ENCODE measurements at places on chromosomes 4 and X.

GRCh38 chr4:38166082-38166481 lies 205.9 kb downstream of the PTTG2 start:
- no peak for DNase-seq

DNA sequence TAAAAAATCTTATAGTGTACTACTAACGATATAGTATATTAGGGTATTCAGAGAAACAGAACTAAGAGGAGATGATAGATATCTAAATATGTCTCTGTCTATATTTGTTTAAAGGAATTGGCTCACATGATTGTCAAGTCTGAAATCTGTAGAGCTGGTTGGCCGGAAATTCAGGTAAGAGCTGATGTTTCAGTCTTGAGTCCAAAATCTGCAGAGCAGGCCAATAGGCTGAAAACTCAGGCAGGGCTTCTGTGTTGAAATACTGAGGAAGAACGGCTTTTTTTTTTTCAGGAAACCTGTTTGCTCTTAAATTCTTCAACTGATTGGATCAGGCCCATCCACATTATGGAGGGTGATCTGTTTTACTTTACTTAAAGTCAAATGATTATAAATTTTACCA lies 31.7 kb downstream of the PGRMC2 start:
- DNase-seq, result no peak

DNA sequence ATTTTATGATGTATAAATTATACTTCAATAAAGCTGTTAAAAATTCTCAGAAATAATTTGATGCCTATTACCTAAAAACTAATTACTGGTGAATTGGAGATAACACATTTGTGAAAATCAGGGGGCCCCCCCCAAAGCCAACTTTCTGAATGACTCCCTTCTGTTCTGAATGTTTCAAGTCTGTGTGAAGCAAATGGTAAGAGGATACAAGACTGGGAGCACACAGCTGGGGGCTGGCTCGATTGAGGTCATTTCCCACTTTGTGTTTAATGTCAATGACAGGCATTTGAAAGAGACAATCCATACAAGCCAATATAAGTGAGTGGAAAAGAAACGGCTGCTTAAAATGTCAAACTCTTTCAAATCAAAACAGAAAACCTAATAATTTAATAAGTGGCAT lies 155.8 kb downstream of the SH2D1A start:
- DNase-seq, result peak; percentile 53

DNA sequence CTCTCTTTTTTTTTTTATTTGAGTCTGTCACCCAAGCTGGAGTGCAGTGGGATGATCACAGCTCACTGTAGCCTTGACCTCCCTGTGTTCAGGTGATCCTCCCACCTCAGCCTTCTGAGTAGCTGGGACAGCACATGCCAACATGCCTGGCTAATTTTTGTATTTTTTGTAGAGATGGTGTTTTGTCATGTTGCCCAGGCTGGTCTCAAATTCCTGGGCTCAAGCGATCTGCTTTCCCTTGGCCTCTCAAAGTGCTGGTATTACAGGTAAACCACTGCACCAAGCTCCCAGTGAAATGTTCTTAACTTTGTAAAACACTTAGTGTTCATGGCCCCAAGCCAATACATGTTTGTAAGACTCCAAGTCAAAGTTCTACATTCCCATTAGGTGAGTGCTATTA lies 316.1 kb downstream of the KCTD8 start:
- DNase-seq, result no peak

DNA sequence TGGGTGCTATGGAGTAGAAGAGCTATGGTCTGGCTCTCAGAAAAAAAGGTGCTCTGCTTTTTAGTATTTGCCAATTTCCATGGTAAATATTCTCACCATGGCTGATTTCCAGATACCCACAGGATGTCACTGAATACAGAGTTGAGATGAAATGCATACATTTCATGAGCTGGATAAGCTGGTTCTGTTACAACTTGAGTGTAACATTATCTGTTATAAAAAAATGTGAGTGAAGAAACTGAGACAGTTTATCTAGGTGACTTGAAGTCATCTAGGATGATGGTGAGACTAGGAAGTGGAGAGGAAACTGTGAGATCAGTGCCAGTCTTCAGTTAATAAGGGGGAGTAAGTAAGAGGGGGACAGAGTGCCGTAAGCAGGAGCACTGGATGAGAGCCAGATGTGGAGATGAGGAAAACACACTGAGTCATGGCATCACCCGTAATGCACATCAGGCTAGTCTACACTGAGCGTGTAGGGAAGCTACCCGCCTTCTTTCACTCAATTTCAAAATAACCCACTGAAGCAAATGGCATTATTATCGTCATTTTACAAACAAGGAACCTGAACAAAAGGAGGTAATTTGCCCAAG lies 5.0 kb downstream of the HPSE start:
- no peak for DNase-seq

DNA sequence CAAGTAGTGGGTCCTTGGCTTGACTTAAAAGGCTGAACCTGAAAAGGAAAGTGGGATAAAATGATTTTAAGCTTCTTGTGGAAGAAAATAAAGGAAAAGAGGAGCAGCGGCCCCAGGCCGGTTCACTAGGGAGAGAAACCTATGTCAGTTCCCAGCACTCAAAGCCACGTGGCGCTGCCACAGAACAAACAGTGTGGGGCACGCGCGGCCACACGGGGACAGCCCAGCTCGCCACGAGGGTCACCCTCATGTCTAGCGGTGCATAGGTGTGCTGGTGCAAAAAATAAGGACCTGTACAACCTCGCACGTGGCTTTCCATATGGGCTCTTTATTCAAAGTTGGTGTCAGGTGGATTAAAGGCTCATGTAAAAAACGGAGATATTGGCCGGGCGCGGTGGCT lies 17.1 kb downstream of the MSANTD1 start:
- DNase-seq, result no peak

Measured in NCI-H460 (cell line).